D721Med (cell line): ENCODE measurements at places on chromosomes 5 and 9.

DNA sequence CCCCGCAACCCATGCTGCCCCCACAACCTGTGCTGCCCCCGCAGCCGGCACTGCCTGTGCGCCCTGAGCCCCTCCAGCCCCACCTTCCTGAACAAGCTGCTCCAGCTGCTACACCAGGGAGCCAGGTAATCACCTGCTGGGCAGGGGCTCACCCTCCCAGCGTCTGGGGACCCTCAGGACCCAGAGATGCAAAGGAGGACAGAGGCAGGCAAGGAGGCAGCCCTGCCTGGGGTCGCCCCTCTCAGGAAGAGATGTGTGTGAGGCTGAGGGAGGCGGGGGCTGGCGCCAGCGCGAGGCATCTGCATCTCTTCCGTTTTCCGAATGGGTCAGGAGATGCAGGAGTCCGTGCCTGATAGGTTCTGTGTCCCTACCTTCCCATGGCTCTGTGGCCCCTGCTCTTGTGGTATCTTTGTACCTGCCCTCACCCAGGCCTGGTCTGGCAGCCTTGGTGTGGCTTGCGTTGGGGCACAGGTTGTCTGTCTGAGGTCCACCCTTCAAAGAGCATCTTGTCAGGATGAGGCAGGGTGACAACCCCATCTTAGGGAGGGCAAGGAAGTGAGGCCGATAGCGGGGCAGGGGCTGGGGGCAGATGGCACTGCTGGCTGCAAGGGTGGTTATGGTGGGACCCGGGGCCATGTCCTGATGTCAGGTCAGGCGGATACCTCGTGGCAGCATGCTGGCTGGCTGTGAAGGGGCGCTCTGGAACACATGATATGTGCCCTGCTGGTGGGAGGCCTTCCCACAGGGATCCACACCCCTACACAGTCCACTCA, 75.7 kb downstream of the WNK2 start:
- DNase-seq, result peak; percentile 7

- no peak for DNase-seq
Observed at GRCh38 chr9:128903871-128904620, 16.7 kb upstream of the PHYHD1 start.

GRCh38 chr9:3675946-3676345, 150.1 kb upstream of the RFX3 start:
- no peak for DNase-seq

GRCh38 chr5:146836226-146836842, 42.2 kb downstream of the PPP2R2B start:
- no peak for DNase-seq

- DNase-seq, result no peak
Observed at GRCh38 chr5:97891971-97892370, 708.9 kb upstream of the RIOK2 start.

- no peak for DNase-seq
Observed at GRCh38 chr5:40428126-40428525, 251.6 kb upstream of the PTGER4 start.

- DNase-seq, result no peak
Observed at GRCh38 chr5:22541037-22541436, 312.1 kb downstream of the CDH12 start.

DNA sequence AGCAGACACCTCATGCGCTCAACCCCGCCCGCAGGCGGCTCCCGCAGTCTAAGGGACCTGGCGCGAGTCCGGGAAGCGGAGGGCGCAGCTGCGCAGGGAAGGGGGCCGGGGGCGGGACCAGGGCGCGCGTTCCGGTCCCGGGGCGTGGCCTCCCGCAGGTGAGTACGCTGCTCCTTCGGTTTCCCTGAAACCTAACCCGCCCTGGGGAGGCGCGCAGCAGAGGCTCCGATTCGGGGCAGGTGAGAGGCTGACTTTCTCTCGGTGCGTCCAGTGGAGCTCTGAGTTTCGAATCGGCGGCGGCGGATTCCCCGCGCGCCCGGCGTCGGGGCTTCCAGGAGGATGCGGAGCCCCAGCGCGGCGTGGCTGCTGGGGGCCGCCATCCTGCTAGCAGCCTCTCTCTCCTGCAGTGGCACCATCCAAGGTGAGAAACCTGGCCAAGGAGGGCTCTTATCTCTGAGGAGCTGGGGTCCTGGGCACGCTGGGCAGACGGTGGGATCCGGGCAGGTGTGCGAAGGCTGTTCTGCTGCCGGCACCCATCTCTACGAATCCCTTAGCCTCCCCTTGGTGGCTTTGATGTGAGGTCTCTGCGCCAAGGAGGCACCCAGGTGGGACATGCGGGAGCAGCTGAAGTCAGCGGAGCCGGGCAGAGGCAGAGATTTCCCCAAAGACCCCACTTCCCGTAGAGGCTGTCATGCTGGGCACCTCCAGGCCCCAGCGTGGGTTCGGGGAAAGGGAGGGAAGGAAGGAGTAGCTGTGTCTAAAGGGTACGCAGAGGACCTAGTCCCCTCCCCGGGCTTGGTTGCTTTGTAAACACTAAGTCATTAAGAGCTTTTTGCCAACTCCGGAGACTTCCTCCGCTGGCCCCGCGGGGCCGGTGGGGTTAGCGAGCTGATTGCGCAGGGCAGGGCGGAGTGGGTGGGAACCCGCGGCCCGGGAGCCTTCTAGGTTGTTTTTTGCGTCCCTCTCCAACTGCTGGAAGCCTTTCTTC, at the start of gene F2RL1:
TSS of gene F2RL1 (plus strand) at position 187 of the 988 bp plus-strand sequence. CDS start at position 340, 153 bp downstream.
- peak; percentile 55 for DNase-seq

DNA sequence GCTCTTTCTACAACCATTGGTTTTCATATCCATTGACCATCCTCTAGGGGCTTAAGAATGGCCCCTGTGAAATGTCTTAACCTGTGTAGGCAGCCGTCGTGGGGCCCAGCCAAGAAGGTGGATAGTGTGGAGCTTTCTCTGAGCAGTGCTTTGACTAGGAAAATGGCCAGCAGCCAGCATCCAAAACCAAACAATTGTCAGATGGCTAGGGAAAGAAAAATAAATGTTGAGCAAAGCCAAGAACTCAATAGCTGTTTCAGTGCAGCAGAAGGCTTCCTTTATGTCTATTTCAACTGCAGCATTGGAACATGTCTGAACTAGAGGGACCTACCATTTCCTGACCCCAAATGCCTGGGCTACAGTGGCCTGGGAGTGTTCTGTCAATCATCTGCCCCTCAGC, 374.9 kb downstream of the TLE4 start:
- DNase-seq, result no peak

- DNase-seq, result no peak
Observed at GRCh38 chr5:124912638-124913328, 166.3 kb upstream of the ZNF608 start.

DNA sequence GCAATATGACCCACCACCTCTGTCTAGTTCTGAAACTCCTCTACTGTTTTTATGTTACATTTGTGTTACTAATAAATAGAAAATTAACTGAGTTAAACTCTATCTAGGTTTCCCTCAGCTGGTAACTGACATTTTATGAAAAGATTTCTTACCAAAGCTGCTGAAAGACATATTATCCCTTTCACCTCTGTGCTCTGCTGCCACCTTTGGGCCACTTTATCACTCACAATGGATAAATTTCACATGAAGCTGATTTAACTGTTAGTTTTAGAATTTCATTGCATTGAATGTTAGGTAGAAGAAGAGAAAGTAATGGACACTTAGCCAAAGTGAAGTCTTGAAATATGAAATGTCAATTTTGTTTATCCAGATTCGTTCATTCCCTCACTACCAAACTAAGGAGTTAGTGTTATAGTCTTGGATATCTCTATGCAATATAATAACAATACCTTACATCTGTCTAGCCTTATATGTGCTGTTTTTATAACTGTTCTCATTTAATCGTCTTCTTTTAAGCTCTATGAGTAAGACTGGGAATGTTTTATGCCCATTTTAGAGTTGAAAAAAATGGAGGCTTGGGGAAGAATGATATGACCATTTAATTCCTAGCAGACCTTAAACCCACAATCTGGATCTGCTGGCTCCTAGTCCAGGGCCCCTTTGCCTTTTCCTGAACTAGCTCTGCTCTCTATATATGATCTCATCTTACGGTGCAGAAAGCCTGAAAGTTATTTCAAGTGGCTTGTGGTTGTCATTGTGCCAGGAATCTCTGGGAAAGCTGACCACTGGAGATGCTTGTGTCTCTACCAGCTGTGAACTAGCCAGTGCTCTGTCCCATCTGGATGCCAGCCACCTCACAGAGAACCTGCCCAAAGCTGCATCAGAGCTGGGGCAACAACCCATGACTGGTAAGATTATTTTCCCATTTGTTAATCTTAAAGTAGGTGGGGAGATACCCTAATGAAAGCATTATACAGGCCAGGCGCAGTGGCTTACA, 97.1 kb downstream of the GOLPH3 start:
- DNase-seq, result no peak

GRCh38 chr9:120710110-120710981, 3.9 kb downstream of the MEGF9 start:
- no peak for DNase-seq

- no peak for DNase-seq
Observed at GRCh38 chr9:4211032-4211725, 88.7 kb downstream of the GLIS3 start.

DNA sequence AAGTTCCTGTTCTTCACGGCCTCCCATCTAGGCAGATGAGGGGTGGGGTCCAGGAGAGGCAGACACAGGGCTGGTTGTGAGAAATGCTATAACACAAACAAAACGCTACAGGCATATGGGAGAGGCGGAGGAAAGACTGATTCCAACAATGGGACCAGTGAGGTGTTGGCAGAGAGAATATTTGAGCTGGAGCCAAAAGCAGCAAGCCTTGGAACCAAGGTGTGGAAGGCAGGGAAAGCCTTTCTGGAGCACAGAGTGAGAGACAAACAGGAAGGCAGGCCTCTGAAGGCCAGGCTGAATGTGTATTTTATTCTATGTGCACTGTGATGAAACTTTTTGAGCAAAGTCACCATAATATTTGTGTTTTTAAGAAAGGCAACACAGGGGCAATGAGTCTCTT, 2.9 kb downstream of the ATPSCKMT start:
- DNase-seq, result no peak

- no peak for DNase-seq
Observed at GRCh38 chr5:128353441-128354107, 184.5 kb downstream of the FBN2 start.

DNA sequence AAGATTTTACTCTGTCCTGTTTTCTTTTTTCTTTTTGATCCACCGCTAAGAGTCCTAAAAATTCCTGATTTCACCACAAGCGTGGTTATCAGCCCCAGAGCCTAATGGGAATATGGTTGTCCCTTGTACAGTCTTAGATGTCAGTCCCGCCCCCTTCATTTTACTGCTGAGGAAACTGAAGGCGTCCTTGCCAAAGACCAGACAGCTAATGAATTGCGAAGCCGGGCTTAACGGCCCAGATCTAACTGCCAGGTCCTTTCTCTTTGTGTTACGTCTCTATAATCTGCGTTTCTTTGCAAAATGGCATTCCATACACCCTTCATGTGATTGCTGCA, 497 bp downstream of the NSA2 start:
- no peak for DNase-seq

DNA sequence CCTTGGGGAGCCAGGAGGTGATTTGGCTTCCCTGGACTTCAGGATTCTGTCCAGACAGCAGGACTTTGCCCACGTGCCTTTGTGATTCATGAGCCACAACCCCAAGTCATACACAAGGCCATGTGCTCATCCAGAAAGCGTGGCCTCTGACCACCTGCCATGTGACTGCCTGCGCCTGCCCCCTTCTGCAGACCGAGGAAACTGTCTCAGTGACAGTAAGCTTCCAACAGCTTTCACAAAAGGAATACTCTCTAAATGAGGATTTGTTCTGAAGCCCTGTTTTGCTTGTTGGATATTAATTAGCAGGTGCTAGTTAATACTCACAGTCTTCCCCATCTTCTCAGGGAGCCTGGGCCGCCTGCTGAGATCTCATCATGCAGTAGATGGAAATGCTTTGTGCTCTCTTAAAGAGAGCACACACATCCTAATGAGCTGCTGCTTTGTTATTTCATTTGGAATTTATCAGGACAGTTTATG, 36.9 kb upstream of the ANGPTL2 start:
- no peak for DNase-seq

- no peak for DNase-seq
Observed at GRCh38 chr5:157594675-157595459, 19.3 kb upstream of the ADAM19 start.

DNA sequence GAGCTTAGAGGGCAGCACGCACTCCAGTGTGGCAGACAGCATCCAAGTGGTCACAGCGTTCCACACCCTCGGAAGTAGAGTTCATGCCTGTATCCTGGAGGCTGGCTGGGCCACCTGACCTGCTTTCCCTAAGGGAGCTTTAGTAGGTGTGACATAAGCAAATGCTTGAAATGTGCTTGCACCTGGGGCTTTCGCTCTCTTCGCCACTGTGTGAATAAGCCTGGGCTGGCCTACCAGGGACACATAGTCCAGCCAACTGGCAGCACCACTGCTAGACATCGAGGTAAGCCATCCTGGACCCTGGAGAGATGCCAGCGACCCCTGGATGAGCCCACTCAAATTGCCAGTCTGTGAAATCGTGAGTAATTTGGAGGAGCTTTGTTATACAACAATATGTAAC, 24.9 kb upstream of the IRX4 start:
- DNase-seq, result no peak

- no peak for DNase-seq
Observed at GRCh38 chr9:111914749-111915424, 18.3 kb downstream of the UGCG start.

- DNase-seq, result peak; percentile 94
Observed at GRCh38 chr5:180201051-180201987, 7.7 kb downstream of the RASGEF1C start.

- no peak for DNase-seq
Observed at GRCh38 chr9:16869882-16870595, 431 bp downstream of the BNC2 start.

- DNase-seq, result no peak
Observed at GRCh38 chr5:118121258-118121657, 867.1 kb downstream of the DTWD2 start.

GRCh38 chr5:90689064-90689463, 130.5 kb downstream of the ADGRV1 start:
- no peak for DNase-seq

- no peak for DNase-seq
Observed at GRCh38 chr5:66041627-66042026, 102.5 kb upstream of the SREK1 start.
